ENCODE measurements at places on chromosomes 12 and 14.
A peak's percentile ranks its signal among the peaks of the same experiment; 100 is the strongest.

DNA sequence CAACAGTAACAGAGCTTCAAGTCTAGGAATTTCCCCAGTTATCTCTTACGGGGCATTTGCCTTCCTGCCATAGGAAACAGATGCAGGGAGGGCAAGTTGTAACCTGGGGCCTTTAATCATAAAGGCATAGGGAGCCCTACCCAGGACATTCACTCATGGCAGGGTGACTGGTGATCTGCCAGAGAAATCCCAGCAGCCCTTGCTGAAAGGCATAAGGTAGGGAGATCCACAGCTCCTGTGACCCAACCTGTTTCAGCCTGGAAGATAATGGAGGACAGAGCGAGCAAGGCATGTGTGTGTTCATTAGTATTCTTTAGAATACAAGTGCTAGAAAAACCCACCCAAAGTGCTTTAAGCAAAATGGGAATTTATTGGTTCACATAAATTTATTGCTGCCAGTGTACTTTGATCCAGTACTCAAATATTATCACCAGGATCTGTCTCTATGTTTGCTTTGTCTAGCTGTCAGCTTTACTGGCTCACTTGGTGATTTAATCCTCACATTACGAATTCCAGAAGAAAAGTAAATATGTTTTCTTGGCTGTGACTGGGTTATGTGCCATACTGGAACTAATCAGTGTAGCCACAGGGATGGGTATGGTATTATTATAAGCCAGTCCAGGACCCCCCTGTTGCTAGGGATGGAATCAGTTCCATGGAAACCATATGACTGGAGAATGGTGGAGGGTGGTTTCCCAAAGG, 21.1 kb upstream of the AKAP6 start:
- DNase-seq, result no peak

DNA sequence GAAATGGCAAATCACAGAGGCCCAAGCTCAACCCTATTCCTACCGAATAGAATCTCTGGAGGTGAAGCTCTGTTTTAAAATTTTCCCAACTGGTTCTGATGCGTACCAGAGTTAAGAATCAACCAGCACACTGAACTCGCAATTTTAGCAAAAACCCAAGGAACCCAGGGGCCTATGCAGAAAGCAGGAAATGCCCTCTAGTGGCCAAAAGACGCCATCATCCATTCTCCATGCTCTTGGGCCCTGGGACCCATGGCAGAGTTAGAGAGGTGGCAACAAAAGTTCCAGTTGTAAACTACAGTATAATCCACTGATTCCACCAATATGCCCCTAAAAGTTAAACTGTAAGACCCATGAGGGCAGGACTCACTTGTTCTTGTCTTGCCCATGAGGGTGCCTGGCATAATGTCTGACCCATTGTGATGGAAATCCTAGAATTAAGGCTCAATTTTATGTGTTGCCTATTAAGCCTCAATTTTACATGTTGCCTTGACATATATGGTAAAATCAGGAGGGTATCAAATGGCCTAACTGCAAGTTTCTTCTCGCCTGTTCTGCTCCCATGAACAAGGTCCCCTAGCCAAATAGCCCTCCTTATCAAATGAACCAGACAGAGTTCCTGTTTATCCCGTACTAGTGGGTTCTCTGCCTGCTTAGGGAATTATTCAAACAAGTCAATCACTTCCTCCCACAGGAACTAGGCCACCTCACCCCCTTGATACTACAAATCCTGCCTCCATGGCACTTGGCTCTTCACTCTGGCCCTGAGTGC, 137.5 kb upstream of the CPM start:
- peak; percentile 90 for DNase-seq

GRCh38 chr12:24894879-24895278, 54.0 kb downstream of the BCAT1 start:
- DNase-seq, result no peak

DNA sequence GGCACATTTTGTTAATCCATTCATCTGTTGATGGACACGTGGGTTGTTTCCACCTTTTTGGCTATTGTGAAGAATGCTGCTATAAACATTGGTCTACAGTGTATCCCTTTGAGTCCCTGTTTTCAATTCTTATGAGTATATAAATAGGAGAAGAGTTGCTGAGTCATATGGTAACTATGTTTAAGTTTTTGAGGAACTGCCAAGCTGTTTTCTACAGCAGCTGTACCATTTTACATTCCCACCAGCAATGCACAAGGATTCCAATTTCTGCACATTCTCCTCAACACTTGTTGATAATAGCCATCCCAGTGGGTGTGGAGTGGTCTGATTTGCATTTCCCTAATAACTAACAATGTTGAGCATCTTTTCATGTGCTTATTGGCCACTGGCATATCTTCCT, 6.9 kb upstream of the SVOP start:
- no peak for DNase-seq

DNA sequence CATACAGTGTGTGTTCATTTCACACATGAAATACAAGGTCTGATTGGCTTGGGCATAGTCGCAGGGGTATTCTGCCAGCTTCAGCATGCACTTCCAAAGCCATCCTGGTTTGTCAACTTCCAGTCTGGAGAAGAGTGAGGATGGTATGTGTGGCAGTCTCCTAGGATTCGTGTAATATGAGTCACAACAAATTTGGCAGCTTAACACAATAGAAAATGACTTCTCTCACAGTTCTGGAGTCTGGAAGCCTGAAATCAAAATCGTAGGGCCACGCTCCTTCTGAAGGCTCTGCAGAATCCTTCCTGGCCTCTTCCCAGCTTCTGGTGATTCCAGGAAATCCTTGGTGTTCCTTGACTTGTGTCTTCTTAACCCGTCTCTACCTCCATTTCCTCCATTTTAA, 167.5 kb downstream of the PPM1H start:
- DNase-seq, result no peak
